ENCODE measurements at places on chromosomes 7 and 10. TPM values are rescaled to one million over a fixed set of nuclear protein-coding genes. Genes with fewer than 3 reads are reported as not detected.
A peak's percentile ranks its signal among the peaks of the same experiment; 100 is the strongest.

DNA sequence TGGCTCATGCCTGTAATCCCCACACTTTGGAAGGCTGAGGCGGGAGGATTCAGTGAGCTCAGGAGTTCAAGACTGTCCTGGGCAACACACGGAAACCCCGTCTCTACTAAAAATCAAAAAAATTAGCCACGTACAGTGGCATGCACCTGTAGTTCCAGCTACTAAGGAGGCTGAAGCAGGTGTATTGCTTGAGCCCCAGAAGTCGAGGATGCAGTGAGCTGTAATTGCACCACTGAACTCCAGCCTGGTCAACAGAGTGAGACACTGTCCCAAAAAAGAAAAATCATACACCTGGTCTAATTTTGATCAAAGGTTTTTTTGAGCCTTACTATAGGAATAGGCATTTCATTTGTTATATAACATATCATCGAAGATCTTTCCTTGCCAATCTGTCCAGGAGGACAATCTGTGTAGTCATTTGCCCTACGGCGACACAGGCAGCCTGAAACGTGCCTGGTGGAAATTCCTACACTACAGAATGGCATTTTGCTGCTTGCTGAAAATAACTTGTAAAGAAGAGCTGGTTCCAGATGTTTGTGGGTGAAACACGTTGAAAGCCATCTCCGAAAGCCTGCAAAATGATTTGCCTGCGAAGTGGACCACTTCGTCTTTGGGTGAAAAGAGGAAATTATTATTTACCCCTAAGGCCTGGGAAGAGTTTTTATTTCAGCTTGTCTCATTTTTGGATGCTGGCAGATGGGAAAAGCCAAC, 31.3 kb upstream of the GDI2 start:
- peak; percentile 15 for DNase-seq

- DNase-seq, result no peak
These were observed 254.5 kb upstream of the RNF32 start for GRCh38 chr7:156386097-156386496.

DNA sequence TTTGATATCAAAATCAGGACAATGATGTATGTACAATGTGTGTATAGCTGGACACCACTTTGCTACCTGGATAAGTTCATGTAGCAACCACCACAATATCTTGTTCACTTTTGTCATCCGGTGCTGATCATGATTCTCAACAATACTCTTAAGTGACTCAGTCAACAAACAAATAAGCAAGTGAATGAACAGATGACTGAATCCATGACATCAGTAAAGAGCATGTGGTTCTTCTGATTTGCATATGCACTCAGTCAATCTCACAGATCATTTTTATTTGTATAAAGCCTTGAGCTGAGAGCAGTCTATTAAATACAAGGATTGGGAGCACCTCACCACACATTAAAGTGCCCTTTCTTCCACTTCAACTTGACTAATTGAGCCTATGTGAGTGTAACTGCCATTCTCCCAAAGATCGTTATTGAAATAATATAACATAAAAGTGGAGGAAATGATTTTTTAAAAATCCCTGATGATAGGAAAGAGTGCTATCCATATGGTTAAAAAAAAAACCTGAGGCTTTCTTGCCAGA, 69.5 kb downstream of the NPSR1 start:
- DNase-seq, result no peak

- DNase-seq, result peak; percentile 72
These were observed 44.8 kb downstream of the PDIA4 start for GRCh38 chr7:148983200-148984146.

DNA sequence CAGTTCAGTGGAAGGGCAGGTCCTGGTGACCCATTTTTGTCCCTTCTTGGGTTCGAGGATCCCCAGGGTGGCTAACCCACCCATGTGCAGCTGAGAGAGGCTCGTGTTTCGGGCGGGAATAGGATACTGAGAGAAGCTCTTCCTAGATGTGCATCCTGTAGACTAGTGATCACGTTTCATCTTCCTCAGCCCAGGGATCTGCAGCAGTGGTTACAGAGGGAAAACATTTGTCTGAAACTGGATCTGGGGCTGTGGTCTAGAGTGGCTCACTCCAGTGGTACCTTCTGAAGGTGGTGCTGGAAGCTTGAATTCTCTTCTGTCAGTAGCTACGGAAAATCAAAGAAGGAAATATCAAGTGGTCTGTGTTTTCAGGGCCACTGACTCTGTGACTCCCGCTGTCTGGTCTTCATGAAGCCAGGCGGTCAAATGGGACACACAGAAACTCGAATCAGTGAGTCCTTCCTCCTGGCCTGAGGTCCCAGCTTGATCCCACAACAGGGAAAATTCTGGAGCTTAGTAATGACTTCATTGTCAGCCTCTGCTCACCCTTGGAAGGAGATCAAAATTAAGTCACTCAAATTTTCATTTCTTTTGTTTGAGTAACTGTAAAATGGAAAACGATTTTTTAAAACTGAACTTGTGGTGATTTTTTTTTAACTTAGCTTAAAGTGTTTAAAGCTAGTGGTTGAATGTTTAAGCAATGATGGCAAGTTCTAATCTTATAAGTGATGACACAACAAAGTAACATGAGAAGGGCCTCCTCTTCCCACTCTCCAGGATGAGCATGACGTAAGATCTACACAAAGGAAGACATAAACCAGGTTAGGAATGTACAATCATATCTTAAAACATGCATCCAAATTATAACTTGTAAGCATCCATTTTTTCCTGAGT, 469.3 kb upstream of the KLF6 start:
- peak; percentile 94 for DNase-seq

- DNase-seq, result peak; percentile 7
These were observed 204.7 kb downstream of the NXPH1 start for GRCh38 chr7:8638076-8638475.

GRCh38 chr10:102504179-102504975, 605 bp downstream of the SUFU start:
- DNase-seq, result peak; percentile 32

- DNase-seq, result no peak
These were observed 34.0 kb downstream of the PRSS2 start for GRCh38 chr7:142804728-142805207.

GRCh38 chr7:45658716-45659495, 84.7 kb downstream of the ADCY1 start:
- DNase-seq, result no peak

The AOAH gene
- not detected for total RNA-seq

DNA sequence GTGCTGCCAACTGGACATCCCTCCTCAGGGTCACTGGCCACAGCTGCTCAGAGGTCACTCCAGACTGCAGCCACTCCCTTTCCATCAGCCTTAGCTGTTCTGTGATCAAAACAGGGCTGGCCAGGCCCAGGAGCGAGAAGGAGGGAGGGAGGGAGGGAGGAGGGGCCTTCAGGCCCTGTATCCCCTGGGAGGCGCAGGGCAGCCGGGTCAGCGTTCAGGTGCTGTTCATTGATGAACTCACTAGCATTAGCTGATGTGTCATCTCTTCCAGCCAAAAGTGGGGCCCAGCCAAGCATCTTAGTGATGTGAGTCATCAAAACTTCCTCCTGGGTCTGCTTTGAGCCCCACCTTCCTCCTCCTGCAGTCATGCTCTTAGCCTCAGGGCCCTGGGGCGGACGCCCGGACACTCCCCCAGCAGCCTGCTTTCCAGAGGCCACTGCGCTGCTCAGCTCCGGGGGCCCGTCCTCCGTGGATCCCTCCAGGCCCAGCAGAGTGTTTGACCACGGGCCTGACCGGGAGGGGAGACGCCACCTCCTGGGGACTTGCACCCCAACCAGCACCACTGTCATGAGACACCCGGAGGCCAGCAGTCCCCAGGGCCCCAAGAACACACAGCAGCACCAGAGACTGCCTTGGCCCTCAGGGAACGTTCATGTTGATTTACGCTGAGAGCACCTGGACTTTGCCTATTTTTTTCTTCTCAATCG, 149.2 kb downstream of the PRKAG2 start:
- DNase-seq, result peak; percentile 91

DNA sequence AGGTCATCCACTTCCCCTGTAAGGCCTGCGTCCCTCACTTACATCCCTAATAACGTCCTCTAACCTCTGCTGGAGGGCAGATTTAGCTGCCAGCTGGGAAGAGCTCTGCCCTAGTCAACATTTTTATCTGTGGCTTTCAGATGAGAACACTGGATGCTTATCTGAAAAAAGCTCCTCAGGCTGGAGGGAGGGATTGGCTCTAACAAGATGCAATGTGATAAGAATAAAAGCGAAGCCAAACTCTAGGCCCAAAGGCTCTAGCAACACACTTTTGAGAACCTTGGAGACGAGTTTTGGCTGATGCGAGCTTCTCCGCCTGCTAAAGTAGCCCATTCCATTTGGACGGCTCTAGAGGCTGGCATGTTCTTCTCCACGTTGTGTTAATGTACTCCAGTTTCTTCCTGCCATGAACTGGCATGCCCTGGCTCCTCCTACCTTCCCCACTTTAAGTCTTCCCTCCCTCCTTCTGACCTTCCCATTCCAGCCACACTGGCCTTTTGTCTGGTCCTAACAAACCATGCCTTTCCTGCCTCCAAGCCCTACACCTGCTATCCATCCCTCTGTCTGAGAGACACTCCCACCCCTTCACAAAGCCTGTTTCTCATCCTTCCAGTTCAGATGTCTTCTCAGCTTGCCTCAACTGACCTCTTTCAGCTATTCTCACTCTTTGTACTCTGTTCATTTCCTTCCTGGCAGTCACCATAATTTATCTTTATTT, 62.5 kb upstream of the ATRNL1 start:
- DNase-seq, result no peak

GRCh38 chr10:2921956-2922680, 145.2 kb upstream of the PFKP start:
- DNase-seq, result peak; percentile 48

DNA sequence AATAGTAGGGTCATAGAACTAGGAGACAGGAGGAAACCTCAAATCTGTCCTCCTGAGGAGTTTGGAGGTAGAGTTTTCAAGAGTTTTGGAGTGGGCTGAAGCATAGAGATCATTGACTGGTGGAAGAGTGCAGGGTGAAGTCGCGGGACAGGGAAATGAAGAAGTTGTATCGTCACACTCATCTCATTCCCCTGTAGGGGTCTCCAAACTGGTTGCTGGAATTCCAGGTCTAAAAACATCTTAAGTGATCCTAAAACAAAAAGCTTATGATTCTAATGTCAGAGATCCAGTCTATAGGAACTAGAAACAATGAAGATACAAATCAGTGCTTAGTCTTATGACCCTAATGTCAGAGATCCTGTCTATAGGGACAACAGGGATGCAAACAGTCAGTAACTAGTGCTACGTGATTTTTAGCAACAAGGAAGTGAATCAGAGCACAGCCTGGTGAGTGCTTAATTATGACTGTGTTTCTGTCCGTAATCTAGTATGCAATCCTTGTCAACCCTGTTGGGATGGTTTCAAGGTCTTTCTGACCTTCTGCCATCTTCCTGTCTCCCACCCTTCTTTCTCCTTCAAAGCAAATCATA, 139.4 kb downstream of the SKIDA1 start:
- DNase-seq, result no peak

- no peak for DNase-seq
These were observed 23.3 kb upstream of the CSGALNACT2 start for GRCh38 chr10:43114743-43115611.

GRCh38 chr10:62844280-62845011, 28.3 kb upstream of the EGR2 start:
- peak; percentile 20 for DNase-seq

The ICA1 gene
- under 0.01 TPM for total RNA-seq

DNA sequence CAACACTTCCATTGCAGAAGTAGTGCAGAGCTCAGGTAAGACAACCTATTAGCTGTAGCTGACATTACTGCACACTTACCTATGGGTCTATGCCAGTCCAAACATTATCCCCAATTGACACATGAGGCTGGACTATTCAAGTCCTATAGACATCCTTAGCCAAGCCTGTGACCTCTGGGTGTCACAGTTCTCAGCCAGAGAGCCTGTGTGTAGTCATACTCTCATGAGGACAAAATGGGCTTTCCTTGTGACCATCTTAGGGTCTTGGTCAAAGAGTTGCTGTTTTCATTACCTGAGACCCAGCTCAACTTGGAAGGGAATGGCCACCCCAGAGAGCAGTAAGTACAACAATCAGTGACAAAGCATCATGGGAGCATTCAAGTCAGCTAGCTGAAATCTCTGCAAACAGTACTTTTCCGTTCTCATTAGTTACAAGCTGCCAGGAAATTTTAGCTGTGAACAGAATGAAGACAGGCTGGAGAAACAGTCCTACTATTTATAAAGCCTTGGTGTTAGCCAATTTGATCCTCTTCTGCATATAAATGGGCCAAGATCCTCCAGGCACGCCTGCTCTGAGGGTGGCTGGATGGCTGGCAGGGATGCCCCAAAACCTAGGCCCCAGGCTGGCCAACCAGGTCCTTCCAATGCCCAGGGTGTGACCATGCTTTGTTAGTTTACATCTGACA, 44.3 kb downstream of the NUDCD3 start:
- DNase-seq, result no peak

DNA sequence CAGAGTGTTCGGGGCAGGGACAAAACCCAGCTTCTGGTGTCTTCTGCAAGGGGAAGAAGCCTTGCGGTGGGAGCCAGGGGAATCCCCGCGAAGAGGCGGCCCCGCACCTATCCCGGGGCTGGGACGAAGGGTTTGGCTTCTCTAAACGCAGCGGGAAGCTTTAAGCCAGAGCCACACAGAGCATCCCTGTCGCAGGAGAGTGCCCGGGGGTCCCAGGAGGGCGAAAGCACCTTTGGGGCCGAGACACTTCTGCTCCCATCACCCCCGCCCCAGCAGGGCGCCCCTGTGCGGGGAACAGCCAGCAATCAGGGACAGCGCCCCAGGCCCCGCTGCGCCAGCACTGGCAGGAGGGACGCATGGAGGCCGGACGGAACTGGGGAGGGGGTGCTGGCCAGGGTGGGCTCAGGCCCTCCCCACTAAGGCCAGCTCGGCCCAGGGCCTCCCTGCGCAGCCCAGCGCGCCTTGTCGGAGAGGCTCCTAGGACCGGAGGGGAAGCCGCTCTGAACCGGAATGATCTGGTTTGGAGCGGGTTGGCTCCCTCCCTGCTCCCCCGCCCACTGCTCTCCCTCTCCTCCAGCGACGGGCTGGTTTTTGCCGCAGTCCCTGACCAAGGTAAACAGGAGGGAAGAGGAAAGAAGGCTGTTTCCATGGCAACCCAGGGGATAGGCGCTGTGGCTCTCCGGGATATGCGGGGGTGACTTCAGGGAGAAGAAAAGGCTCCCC, 63.9 kb downstream of the TMEM209 start:
- peak; percentile 84 for DNase-seq

- no peak for DNase-seq
These were observed 9.1 kb downstream of the CELF2 start for GRCh38 chr10:11026773-11027172.

- DNase-seq, result no peak
These were observed 92.0 kb downstream of the LYZL2 start for GRCh38 chr10:30537586-30537985.

The LRRD1 gene
- total RNA-seq, result 0.17 TPM

The NFE2L3 gene
- 5.4 TPM for total RNA-seq

GRCh38 chr10:119296703-119297102, 89.3 kb downstream of the GRK5 start:
- DNase-seq, result no peak

The CDC14C gene
- 0.17 TPM for total RNA-seq

The MYOZ1 gene
- total RNA-seq, result 0.17 TPM

DNA sequence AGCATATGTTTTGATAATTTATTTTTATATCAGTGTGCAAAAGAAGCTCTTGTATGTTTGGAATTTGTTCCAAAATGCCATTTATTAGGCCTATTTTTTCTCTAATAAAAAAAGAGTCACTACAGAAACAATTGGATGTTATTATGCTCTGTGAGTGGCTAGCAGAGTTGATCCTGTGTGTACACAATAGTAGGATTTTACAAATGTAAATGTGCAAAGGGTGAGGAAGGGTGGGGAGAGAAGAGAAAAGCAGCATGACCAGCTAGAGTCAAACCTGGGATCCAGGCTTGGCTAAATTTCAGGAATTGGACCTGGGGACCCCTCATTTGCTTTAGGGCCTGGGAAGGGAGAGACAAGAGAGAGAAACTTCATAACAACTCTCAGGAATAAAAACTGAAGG, 32.5 kb downstream of the SEMA3A start:
- DNase-seq, result no peak

GRCh38 chr7:2431260-2431867, 28.0 kb downstream of the CHST12 start:
- DNase-seq, result no peak

Measured in fibroblast of lung (primary cell).